Activated T-helper 17 cell treated with anti-CD3 and anti-CD28 coated beads, Interleukin-2, amount 50 U/mL, for 72 hours (primary cell): ENCODE measurements at places on chromosomes 3 and 15. TPM values are rescaled to one million over a fixed set of nuclear protein-coding genes. Genes with fewer than 3 reads are reported as not detected.

Gene NAALADL2
- total RNA-seq = not detected

Gene TJP1
- not detected for total RNA-seq

Gene DUOX1
- 0.42 TPM for total RNA-seq

Gene ROBO1
- total RNA-seq = not detected

Gene NSMCE3
- total RNA-seq = 7.2 TPM

Gene SLC7A14
- total RNA-seq = not detected

Gene UQCRC1
- 177 TPM for total RNA-seq

Gene GJD2
- not detected for total RNA-seq

Gene SAXO2
- not detected for total RNA-seq

Gene IMPG2
- 0.71 TPM for total RNA-seq
